ENCODE measurements at places on chromosomes 6 and 20.

DNA sequence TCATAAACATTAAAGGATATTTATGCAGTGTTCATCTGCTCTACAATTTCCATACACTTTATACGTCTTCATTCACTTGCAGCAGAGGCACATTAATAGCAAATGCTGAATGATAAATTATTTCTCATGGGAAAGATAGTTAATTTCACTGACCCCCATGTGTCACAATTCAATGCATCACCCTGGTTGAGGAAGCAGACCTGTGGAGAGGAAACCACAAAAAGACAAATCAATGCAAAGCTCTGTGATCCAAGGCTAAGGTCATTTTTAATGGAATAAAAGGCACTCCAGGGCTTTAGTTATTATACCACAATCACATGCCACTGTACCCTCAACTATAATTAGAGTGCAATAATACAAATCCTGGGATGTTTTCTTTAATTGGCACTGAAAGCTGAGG, 40.3 kb upstream of the TENT5A start:
- DNase-seq = no peak

DNA sequence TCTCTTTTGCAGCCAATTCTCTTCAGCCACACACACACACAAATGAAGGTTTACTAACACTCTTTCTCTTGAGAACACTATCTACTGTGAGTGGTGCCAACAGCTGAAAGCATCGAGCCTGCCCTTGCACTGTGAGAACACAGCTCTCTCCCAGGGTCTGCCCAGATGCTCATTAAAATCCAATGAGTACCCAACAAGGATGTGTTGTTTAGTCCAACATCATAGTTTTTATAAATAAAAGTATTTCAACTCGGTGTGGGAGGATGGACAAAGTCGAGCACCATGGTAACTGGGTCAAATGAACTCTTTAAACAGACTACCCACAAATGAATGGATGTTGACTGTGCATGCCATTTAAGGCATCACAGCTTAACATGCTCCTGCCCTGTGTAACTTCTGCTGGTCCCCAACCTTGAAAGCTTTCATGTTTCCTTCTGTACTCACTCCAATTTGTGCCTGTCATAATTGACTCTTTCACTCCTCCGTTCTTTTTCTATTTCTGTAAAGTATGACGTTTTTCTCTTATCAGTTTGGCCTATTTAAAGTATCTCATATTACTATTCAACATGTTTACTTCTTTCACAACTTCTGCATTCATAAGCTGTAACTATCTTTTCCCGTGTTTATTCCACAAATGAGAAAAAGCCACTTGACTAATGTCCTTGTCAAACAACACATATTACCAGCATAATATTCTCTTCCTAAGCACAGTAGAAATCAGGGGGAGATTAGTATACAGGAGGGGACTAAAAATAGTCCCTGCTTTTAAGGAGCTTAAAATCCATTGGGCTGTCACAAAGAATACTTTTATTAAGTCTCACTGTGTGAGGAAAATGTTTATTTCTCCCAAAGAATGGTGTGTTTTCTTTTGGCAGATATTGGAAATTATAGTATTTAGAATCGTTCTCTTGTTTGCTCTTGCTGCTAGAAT, 215.4 kb downstream of the RFPL4B start:
- no peak for DNase-seq

DNA sequence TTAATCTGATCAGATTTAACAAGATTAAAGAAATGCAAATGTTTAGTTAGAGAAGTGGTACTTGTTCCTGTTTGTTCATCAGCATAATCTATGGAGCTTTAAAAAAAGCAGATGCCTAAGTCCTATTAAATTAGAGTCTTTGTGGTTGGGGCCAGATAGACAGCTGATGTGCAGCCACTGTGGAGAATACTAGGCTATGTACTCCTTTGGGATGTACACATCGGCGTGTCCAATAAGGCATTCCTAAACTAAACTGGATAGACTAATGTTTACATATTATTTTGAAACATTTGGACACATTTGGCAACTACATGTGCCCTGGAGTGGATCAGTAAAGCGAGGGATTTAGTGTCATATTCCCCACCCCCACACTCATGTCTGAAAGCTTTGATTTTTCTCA, 459.5 kb downstream of the LMBRD1 start:
- DNase-seq = no peak

- DNase-seq = no peak
Measured at GRCh38 chr6:62746968-62747367, 460.9 kb upstream of the KHDRBS2 start.

- DNase-seq = no peak
Measured at GRCh38 chr20:25237610-25238318, 10.1 kb upstream of the PYGB start.

GRCh38 chr6:14865531-14866100, 380.3 kb upstream of the JARID2 start:
- DNase-seq = no peak

DNA sequence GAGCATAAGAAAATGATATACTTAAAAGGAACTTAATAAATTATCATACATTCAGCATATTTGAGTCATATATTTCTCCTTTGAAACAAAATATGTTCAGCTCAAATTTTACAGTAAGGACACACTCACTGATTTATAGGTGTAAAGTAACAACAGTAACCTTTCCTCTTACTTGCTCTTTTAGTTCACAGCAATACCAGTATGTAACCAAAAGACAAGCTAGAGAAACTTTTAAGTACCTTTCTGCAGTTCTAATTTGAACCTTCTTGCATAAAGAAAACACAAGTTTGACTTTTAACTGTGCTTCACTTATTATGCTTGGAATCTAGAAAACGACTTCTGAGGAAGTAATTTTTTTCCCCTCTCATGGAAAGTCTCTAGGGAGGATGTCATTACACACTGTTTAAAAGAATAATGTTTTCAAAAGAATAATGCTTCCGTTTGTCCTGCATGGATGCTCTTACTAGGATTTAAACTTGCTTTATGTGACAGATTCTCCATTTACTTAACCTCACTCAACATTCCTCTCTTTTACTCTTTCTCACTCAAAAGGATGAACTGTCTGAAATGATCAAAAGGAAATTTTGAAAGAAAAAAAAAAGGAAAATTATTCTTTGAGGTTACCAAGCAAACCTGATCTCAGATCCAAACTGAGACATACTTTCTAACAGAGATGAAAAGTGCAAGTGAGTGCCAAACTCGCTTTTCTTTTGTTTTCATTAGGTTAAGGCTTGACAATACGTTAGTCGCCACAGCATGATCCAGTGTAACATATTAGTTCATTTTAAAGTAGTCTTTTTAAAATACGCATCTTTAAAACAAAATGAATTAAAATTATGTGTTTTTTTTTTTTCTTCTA, 22.4 kb upstream of the CALHM6 start:
- DNase-seq = no peak

- DNase-seq = no peak
Measured at GRCh38 chr6:32741031-32741960, at the start of gene HLA-DQA2. TSS of gene HLA-DQA2 (plus strand) at chr6:32741391. CDS start at chr6:32741444, 53 bp downstream.

- DNase-seq = no peak
Measured at GRCh38 chr20:18412221-18412901, 54.5 kb downstream of the DZANK1 start.

DNA sequence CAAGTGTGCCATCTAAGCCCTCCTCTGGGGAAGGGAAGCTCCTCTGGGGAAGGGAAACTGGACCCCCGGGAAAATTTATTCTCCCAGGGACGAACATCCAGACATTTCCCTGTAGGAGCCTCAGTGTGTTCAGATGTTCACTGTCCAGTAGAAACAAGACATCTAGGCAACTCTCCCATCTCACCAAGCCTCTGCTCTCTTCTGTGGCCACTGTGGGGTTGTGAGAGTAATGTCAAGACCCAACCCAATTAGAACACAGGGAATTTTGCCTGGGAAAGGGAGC, 3.6 kb upstream of the PTGIS start:
- no peak for DNase-seq

DNA sequence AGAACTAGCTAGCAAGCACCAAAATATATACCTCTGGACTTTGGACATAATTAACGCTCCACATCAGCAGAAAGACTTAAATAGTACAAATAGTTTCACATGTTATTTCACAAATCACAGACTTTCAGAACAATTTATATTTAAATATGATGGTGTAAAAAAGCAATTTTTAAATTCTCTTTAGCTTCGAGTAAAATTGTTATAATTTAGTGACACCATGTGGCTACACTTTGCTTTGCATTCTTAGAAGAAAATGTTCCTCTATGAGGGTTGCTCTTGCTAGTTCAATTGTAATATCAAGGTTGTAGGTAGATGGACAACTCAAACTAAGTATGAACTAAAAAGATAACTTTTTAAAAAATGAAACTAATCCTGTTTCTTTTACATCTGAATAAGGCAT, 69.0 kb downstream of the BTBD9 start:
- no peak for DNase-seq

- DNase-seq = no peak
Measured at GRCh38 chr6:163964789-163965188, 550.3 kb downstream of the QKI start.

DNA sequence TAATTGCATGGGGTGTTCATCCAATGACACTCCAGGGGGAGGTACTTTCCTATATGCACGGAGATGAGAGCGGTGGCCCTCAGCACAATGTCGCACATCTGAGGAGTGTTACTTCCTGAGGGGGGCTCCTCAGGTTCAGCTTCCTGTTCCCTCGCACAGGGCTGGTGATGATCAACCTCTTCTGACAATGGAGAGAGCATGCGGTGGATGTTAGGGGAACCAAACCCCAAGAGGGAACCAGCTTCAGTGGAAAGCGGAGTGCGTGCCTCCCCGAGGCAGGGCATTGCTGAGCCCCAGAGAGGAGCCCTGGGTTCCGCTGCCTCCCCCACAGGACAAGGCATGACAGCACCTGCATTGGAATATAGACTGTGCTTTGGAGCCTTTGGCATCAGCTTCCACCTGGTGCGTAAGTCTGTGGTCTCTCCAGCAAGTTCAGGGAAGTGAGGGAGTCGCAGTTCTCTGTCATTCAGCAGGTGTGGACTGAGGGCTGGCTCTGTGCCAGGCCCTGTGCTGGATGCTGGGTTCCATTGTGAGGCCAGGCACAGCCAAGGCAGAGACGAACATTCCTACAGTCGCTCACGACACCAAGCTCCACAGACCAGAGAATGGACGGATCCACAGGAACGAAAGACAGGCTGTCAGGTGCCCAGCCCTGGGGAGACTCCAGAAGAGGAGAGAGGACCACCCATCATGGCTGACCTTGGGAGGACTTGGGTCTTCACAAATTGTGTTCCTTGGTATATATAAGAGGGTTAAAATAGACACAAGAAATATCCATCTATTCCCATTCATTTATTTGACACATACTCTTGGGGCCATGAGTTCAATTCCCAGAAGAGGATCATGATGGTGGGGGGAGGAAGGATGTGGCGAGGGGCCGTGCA, 3.9 kb upstream of the ZNF831 start:
- no peak for DNase-seq

Measured in progenitor cell of endocrine pancreas (in vitro differentiated cells).